ENCODE measurements at places on chromosomes 7 and 10.

GRCh38 chr7:93957767-93958166 is 36.2 kb downstream of the GNG11 start:
- DNase-seq: no peak

- DNase-seq: no peak
These were observed 53.1 kb downstream of the INPP5A start for GRCh38 chr10:132590752-132591121.

DNA sequence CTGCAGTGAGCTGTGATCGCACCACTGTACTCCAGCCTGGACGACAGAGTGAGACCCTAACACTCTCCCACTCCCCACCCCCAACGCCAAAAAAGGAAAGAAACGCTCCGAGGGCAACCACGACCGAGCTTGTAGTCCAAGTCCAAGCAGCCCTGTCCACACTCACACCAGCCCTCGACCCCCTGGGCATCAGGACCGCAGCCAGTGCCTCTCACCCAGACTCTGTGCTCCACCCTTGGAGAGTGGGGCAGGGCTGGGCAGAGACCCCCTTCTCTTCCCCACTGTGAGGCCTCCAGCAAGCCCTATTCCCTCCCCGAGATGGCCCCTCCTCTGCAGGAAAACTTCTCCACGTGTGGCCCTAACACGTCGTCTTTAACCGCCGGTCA is 82.6 kb downstream of the FOXL3 start:
- DNase-seq: no peak

DNA sequence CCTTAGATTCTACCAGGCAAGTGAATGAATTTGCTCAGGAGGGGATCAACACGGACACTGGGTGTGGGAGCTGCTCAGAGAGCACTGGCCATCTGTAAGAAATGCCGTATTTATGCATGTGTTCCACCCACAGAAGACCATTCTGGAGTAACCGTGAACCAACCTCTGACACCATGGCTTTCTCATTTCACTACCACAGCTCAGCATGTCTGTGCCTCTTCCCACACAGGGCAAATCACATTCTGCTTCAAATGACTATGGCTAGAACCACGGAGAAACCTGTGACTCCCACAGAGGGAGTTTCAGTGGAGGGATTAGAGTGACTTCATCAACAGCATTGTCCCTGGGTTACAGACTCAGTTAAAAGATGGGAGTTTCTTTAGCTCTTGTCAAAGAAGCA is 893.4 kb downstream of the XPNPEP1 start:
- DNase-seq: no peak

- no peak for DNase-seq
These were observed 122.1 kb downstream of the RPS24 start for GRCh38 chr10:78155722-78156121.

GRCh38 chr10:126235091-126235978 is 152.9 kb downstream of the ADAM12 start:
- DNase-seq: no peak

DNA sequence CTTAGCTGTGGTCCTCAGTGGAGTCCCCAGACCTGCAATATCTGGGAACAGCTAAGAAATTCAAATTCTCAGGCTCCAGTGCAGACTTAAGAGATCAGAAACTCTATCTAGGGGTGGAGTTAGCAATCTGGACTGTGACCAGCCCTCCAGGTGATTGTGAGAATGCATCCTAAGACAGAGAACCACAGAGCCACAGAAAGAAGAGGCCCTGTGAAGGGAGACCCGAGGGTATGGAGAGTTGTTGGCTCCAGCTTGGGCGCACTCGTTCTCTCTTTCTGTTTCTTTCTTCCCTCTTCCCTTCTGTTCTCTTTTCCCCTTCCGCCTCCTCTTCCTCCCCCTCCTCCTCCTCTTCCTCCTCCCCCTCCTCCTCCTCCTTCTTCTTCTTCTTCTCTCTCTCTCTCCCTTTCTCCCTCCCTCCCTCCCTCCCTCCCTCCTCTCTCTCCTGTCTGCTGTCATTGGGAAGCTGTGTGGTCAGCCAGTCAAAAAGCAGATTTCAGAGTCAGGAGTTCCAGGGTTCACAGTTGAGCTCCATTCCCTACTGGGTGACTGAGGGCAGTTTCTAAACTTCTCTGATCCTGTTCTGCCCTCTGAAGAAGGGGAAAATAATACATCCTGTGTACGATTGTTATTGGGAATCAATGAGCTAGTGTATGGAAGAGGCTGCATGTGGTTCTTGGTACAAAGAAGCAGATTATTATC is 62.1 kb upstream of the STEAP1B start:
- DNase-seq: no peak

DNA sequence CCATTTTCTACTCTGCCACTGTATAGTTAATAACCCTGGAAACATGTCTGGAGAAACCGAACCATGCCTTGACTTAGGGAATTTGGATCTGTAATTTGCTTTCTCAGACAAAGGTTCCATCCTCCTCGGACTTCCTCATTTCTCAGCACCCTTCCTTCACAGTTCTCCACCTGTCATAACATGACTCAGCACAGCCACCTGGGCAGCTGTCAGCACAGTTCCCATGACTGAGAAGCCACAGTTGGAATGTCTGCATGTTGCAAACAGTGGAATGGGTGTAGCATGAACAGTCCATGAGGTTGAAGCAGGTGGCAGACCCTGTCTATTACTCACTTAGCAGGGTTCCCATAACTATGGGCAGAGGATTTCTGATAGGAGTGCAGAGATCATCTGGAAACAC is 634 bp upstream of the OR9A4 start:
- DNase-seq: no peak

All from DMS79 (cell line).